ENCODE measurements at places on chromosomes 7 and 10. TPM values are rescaled to one million over a fixed set of nuclear protein-coding genes. Genes with fewer than 3 reads are reported as not detected.

- no peak for DNase-seq
Observed at GRCh38 chr7:45683556-45684148, 109.5 kb downstream of the ADCY1 start.

GRCh38 chr10:96560966-96561887 is 25.6 kb downstream of the TM9SF3 start:
- no peak for DNase-seq

- no peak for DNase-seq
Observed at GRCh38 chr10:62380016-62380415, 5.8 kb downstream of the ZNF365 start.

SPDYE2 gene
- not detected for total RNA-seq

AKR1C8 gene
- not detected for total RNA-seq

DNA sequence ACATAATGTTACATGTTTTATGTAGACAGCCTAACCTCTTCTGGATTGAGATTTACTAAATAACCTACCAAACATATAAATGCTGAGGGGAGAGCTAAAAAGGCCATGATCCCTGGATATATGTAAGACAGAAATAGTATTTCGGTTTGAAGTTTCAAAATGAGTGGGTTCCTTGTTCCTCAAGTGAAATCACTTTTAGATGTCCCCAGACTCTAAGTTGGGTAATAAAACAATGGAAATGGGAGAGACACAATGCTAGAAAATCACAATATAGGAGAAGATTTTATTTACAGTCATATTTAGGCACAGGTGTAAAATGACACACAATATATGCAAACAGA is 56.5 kb downstream of the SHTN1 start:
- DNase-seq = no peak

DNA sequence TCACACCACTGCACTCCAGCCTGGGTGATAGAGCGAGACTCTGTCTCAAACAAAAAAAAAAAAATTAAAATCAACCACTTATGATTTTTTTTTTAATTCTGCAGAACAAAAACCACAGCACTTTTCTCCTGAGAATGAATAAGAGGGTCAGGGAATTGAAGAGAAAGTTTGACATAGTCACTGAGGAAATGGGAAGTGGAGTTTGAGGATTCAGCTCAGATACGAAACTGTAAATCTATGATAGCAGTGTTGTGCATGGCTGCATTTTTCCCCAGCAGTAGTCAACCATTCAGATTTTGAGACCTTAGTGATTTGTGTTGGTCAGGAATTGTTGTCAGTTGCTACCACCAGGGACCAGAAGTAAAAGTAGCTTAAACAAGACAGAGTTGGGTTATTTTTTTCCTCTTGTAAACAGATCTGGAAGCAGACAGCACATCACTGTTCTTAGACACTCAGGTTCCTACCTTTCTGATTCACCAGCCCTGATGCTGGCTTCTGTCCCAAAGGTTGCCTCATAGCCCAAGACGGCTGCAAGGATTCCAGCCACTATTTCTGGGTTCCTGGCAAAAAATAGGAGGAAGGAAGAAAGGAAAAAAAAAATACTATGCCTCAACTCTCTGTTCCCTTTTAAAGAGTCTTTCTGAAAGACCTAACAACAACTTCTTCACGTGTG is 20.1 kb downstream of the PILRA start:
- no peak for DNase-seq

DNA sequence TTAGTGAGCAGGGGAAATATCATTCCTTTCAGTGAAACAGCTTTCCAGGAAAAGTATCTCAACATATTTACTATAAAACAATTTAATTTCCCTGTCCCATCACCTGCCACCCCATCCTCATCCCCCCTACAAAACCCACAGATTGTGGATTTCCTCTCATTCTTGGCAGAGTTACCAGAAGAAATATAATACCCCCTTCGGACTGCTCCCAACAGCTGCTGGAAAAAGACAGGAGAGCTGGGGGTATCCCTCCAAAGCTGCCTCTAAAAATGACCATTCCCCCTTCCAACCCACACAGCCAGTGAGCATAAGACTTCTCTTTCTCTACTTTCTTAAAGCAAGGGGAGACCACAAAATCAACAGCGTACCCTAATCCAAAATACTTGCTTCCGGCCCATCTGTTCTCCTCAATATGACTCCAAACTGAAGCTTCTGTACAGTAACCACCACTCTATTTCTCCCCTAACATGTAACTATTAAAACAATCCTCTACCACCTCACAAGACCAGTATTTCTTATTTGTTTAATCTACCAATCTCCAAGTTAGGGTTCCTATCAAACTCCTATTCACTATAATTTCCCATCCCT is 7.8 kb downstream of the FBXW4 start:
- no peak for DNase-seq

DNA sequence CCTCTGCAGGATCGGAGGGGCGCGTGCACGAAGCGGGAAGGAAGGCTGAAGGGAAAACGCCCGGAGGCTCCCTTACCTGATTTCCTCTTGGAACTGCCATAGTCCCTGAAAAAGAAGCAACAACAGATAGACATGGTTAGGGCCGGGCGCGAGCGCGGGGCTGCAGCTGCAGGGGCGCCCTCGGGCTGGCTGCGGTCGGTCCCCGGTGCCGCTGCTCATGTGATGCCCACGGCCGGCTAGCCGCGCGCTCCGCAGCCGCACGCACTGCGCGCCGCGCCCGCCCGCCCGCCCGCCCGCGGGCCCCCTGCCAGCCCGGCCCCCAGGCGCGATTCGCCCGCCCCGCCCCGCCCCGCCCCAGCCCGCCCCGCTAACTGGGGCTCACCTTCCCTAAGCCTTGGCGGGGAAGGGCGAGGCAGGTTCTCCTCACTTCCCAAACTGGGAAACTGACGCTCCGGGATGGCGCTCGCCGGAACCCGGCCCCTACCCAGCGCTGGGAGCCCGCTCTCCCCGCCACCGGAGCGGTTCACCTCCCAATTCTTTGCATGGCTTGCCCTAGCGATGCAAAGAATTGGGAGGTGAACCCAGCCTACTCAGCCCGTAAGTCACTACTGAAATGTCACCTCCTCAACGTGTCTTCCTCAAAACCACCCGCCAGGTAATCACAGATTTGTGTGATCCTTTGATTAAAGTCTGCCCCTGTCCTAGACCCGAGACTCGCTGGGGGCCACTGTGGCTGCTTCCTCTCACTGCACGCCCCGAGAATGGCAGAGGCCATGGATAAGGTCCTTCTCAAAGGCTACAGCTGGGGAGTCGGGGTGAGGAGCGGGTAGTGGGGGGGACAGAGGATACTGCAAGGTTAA is 162.2 kb downstream of the SH3PXD2A start:
- peak; percentile 37 for DNase-seq

DNA sequence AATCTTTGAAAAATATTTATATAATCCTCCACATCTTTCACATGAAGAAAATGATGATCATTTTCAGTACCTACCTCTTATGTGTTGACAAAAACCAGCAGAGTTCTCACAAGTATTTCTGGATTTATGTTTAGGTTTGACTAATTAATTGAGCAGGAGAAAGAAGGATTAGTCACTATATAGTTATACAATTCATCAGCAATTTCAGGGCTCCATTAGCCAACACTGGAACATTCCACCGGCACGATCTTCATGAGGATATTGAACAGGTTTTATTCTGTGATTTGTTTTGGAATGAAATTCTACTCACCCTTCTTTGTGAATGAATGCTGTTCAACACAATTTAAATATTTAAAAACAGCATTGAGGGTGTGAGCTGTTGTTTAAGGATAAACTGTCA is 163.2 kb downstream of the SEM1 start:
- no peak for DNase-seq
